ENCODE measurements at places on chromosomes 3 and 15.

DNA sequence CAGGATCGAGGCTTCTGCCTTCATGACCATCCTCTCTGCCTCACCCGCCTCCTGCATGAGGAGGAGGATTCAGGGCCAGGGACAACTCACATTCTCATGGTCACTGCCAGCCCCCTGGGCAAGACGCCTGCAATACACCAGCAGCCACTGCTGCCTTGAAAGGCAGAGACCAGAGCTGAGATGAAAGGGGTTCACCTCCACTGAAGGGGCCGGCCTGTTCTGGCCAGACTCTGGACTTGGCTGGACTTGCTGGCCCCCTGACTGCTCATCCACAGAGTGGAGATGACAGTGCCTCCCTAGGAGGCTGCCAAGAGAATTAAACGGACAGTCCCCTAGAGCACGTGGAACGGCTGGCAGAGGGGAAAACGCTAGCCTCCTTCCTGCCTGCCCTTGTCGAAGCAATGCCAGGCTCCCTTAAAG, 35.2 kb downstream of the MGLL start:
- no peak for DNase-seq

DNA sequence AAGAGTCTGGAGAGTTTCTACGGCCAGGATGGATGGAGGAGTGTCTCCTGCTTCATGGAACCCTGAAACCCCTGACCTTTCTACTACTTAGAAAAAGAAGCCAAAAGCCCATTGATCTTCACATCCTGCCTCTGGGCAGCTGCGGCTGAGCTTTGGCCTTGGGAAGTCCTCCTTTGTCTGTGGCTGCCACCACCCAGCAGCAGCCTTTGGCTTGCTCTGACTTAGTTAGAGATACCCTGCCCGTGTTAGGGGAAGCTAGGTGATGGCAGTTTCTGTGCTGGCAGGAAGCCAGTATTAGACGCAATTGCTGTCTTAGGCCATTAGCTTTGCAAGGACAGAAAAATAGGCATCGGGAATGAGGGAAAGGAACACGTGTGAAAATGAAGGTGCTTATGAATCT, 18.8 kb downstream of the APH1B start:
- DNase-seq = no peak

- DNase-seq = no peak
Observed at GRCh38 chr3:15071699-15072098, 6.6 kb upstream of the MRPS25 start.

DNA sequence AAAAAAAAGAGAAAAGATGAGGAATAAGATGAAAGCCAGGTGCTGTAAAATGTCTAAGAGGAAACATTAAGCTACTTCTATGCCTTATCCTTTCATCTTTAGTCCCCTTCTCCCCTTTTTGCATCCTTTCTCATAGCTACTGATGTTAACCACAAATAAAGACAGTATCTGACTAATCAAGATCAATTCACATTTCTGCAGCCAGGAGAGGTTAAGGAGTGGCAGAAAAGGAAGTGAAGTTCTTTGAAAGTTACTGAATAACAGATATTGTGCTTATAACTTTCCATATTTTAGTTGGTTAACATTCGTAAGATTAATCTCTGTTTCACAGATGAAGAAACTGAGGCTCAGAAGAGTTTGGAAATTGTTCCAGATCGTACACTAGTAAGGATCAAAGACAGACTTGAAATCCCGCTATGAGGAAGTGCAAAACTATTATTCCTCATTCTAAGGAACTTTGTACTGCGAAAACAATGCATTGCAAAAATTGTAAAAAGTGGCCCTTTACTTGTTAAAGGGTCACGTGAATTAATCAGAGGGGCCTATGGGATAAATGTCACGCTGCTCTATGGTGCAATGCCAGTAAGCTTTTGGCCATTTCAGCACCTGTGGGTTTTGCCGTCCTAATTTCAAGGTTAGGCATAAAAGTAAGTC, 117.7 kb upstream of the GRM7 start:
- no peak for DNase-seq

GRCh38 chr3:143952569-143953072, 19.0 kb upstream of the DIPK2A start:
- DNase-seq = no peak

DNA sequence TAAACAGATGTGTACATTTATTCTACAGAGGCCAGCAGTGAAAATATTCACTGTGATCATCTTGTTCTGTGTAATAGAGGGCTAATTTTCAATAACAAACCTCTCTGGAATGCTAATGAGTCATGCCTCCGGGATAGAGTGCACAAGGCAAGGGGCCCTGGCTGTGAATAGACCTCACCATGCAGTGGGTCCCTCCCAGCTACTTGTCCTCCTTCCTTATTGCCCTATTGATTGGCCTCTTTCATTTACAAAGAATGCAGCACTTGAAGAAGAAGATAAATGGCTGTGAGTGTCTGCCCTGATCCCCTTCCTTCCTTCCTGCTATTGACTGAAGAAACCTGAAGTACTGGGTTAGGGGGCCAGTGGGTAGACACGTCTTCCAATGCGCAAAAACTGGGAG, 436.3 kb downstream of the WDR72 start:
- DNase-seq = no peak

- DNase-seq = no peak
Observed at GRCh38 chr3:42803414-42804105, 730 bp downstream of the HIGD1A start.

- no peak for DNase-seq
Observed at GRCh38 chr15:73442421-73442820, 543 bp upstream of the REC114 start.

GRCh38 chr3:196208942-196209695, 2.1 kb downstream of the ZDHHC19 start:
- DNase-seq = no peak

GRCh38 chr3:191484461-191484860, 23.5 kb downstream of the PYDC2 start:
- DNase-seq = no peak

DNA sequence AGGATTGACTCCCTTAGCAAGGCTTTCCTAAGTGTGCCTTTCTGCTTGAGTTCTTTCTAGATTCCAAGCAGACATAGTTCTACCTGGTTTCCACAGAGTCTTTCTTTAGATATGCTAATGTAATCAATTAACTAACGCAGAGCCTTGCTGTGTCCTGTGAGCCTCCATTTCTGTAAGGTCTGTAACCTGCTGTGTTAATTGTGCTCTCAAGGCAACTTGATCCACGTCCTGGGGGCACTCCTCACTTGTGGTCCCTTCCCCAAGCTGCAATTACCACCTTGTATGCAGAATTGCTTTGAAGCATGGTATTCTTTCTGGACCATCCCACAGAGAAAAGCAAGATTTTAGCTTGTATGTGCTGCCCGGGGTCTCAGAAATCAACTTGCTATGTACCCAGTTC, 29.5 kb upstream of the THSD4 start:
- DNase-seq = no peak

GRCh38 chr3:8996681-8997121, 33.4 kb upstream of the RAD18 start:
- DNase-seq = no peak

- DNase-seq = no peak
Observed at GRCh38 chr3:71120012-71120411, 463.5 kb downstream of the FOXP1 start.

GRCh38 chr3:133278260-133279043, 121.4 kb upstream of the BFSP2 start:
- DNase-seq = no peak

DNA sequence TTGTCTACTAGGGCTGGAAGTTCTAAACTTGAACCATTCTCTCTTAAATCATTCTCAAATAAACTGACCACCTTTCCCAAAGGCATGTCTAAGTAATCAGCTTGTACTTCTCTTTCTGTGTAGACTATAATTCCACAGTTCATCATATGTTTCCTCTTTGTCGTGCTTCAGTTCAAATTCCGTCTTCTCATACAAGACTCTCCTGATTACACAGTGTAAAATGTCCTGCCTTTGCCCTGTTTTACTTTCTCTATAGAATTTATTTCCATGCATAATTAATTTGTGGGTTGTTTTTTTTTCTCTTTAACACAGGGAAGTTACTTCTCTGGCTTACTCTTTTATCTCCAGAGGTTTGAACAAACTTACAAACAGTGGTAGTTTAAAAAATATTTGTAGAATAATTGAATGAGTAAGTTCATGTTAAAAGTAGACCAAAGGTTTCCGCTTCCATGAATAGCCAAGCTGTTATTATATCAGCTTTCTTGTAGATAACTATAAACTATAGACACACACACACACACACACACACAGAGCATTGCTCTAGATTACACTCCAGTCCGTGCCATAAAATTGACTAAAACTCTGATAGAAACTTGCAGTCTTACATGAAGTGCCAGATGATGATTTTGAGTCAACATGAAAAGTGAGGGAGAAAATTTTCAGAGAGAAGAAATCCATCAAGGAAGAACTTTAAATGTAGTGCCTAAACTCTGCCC, 119.0 kb downstream of the SUCNR1 start:
- no peak for DNase-seq

GRCh38 chr15:74038707-74039655, 43.4 kb downstream of the GOLGA6A start:
- DNase-seq = no peak

GRCh38 chr15:82849556-82850512, 40.4 kb downstream of the WHAMM start:
- no peak for DNase-seq

DNA sequence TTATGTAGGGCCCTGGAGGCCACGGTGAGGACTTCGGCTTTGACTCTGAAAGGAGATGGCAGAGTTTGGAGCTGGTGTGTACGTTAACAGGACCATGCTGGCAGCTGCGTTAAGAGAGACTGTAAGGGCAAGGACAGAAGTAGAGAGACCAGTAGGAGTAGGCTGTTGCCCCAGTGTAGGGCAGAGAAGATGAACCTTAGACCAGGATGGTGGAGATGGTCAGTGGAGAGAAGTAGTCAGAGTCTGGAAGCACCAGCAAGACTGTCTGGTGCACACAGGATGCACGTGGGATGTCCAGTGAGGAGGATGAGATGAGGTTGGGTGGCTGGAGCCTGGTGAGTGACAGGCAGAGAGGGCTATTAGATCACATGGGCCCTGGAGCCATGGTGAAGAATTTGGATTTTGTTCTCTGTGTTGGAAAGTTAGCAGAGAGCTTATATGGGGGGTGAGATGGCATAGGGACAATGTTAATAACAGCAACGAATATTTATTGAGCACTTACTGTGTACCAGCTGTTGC, 150.1 kb downstream of the IGF1R start:
- DNase-seq = no peak

GRCh38 chr15:57160823-57161560, 215.3 kb upstream of the CGNL1 start:
- no peak for DNase-seq

GRCh38 chr3:172560026-172560425, 36.8 kb upstream of the TNFSF10 start:
- no peak for DNase-seq

- no peak for DNase-seq
Observed at GRCh38 chr3:195738274-195739044, 17.7 kb downstream of the MUC20 start.

DNA sequence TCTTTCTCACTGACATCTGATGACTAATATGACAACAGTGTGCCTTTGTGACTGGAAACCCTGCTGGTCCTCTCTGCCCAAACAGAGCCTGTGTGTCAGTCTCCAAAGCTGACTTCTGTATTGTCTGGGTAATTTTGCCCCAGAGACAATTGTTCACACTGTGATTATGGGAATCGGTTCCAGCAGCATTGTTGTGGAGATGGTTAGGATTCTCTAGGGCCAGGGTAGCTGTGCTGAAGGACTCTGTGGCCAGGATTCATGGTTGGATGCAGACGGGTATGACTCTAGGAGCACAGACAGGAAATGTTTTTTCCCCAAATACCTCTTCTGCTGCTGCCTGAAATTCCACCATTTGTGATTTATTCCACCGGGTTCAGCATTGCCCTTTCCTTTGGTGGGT, 57.5 kb upstream of the ITGA11 start:
- no peak for DNase-seq

DNA sequence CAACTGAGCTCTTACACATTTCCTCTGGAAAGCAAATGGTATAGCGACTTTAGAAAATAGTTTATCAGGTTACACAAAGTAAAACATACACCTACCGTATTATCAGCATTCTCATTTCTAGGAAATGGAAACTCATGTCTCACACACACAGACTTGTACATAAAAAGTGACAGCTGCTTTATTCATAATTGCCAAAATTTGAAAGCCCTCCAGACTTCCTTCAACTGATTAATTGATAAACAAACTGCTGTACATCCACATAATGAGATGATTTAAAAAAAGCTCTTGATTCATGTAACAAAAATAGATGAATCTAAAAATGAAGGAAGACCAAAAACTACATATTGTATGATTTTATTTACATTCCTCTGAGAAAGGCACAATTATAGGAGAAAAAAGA, 425.5 kb downstream of the GABRG3 start:
- DNase-seq = no peak

GRCh38 chr3:28053759-28054158, 187.7 kb upstream of the CMC1 start:
- DNase-seq = no peak

DNA sequence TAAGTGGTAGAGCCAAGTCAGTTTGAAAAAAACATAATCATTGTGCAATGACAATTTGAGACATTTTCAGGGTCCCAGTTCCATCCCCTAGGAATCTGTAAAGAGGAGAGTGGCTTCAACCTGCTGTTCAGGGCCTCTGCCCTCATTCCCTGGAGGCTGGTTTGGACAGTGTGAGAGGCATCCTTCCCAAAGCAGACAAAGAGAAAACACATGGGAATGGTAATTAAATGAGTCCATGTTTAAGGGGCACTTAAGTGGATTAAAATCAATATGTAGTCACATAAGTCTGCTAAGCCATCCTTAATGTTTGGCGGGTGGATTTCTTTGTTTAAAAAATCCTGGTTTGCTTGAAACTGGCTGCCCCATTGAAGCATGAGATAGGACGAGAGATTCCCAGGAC, 146.3 kb upstream of the CTDSPL start:
- no peak for DNase-seq

DNA sequence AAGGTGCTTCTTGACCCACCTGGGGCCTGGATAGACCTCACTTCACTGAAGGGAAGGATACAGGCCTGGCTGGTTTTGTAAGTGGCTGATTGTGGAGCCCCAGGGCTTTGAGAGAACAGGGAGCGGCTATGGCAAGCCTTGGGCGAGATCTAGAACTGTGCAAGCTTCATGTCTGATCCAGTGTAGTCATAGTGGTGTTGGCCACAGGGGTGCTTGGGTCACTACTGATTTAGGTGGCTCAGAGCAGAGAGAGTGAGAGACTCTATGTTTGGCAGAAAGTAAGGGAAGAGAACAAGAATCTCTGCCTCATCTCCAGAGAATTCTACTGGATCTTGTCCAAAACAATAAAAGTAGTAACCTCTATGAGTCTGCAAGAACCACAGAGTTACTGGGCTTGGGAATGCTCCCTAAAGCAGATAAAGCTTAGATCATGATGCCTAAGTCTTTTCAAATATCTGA, 394.2 kb upstream of the EPHA3 start:
- DNase-seq = no peak

DNA sequence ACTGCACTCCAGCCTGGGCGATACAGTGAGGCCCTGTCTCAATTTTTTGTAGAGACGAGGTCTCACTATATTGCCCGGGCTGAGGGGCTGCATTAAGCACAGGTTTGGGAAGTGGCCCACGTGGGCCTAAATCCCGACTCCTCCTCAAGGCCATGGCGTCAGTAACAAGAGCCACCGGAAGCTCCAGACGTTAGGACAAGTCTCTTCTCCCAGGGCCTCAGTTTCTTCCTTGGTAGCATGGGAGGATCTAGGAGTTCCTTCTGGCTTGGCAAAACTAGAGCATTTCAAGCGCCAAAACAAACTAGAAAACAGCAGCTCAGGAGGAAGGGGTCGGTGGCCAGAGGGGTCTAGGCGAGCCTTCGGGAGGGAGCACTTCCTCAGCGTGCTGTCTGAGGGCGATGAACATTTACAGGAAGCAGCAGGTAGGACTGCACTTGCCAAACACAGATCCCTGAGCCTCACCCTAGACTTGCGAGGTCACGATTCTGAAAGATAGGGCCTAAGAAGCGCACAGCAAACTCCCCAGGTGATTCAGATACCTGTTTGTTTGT, 536 bp downstream of the SNAPC5 start:
- no peak for DNase-seq

Data from stimulated activated CD4-positive, alpha-beta T cell treated with anti-CD3 and anti-CD28 coated beads, TNF-alpha, amount 100 ng/mL, for 4 hours (primary cell).